ENCODE measurements at places on chromosomes 3 and 15. TPM values are rescaled to one million over a fixed set of nuclear protein-coding genes. Genes with fewer than 3 reads are reported as not detected.

DNA sequence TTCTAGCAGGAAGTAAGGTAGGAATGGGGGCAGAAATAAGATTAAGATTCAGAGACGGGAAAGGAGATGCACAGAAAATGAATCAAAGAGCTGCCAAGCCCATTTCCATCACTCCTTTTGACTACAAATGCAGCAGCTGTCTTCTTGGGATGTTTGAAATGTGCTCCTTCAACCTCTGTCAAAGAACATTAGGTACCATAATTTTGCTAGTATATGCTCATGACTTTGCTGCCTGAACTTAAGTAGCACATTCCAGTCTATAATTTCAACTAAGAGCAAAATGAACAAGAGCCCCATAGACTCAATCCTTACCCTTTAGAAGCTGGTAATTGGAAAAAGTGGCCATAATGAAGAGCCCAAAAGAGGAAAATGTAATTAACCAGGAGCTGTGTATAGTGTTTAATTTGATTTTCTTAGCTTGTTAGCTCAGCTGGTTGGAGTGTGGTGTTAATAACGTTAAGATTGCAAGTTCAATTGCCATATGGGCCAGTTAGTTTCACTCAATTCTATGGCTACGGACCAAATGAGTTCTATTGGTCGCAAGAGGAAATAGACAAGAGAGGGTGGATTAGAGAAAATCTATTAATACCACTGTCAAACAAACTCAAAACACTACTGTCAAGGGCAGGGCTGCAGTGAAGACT is 349.9 kb downstream of the ZBBX start:
- DNase-seq = no peak

GRCh38 chr3:151827816-151828215 is 13.9 kb downstream of the AADAC start:
- no peak for DNase-seq

Gene MCTP2
- not detected for polyA plus RNA-seq

Gene TMEM212
- polyA plus RNA-seq = not detected

DNA sequence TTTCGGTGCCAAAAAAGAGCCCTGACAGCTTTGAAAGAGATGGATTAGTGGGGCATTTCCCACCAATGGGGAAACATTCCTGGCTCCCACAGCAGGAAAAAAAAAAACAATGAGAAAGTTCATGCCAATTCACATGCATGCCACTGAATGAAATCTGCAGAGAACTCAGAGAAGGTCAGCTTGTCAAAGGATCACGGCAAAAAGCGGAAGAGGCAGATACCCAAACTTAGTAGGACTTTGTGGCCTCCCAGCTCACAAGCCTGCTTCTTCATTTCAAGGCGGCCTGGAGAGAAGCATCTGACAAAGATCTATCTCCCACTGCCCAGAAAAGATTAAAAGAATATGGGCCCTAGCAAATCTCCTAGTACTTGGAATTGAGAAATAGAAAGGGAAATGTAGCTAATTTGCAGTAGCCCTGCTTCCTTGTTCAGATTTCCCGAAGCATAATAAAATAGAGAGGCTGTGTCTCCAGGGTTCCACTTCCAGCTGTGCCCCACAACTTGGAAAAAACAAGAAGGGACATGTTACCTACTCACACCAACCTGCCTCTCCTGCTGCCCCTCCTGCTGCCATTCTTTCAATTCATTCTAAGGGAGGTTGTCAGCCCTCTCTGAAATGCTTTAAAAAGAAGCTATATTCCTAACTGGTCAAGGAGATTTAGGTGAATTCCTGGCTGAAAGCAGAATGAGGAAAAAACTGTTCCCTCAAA is 170.4 kb downstream of the FHIT start:
- no peak for DNase-seq

DNA sequence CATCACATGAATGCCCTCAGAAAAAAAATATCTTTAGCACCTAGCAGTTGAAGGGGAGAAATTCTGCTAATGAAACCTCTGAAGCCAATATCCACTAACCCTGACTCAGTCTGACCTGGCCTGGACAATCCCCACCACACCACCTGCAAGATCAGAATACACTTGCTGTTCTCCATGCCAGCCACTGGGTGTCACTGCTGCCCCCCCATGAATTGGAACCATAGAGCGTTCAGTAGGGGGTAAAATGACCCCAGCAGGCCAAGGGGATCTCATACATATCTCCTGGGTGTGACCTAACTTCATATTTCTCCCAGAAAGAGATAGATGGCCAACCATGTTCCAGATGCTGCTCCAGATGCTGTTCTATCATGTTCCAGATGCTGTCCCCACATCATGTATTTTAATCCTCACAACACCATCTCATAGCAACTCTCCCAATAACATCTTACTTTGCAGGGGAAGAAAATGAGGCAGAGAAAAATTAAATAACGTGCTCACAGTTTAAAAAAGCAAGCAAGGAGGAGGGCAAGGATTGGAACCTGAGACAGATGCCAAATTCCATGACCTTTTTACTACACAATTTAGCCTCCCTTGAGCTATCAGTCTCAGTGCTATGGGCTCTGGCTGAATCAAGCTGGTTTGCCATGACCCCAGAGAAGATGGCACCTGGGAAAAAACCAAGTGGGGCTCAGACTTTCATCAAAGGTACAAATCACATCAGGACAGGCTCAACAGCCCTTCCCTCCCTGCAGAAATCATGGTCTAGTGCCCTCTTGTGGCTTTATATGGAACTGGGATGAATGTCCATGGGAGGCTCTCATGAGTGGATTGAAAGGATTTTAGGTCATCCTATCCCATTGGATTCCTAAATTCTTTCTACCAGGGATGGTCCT is 12.4 kb downstream of the NTRK3 start:
- DNase-seq = peak; percentile 59

- no peak for DNase-seq
Observed at GRCh38 chr3:101144105-101144504, 150.9 kb upstream of the ABI3BP start.

Gene ANKDD1A
- polyA plus RNA-seq = 2.7 TPM

DNA sequence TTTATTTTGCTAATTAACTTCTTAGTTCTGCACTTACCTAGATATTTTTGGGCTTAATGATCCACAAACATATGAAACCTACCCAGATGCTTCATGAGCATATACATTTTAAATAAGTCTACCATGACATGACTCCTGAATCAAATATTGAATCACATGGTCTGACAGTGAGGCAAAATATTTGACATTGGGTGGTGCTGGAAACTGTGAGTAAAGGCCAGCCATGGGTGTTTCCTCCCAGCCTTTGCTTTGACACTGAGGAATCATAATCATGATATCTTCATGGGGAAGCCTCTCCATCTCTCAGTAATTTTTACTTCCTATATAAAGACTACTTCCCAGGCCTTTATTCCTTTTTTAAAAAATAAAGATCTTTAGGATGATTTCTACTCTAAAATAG is 22.8 kb upstream of the SSR3 start:
- DNase-seq = no peak

GRCh38 chr3:34934660-34935059 is 704.7 kb upstream of the ARPP21 start:
- DNase-seq = no peak

DNA sequence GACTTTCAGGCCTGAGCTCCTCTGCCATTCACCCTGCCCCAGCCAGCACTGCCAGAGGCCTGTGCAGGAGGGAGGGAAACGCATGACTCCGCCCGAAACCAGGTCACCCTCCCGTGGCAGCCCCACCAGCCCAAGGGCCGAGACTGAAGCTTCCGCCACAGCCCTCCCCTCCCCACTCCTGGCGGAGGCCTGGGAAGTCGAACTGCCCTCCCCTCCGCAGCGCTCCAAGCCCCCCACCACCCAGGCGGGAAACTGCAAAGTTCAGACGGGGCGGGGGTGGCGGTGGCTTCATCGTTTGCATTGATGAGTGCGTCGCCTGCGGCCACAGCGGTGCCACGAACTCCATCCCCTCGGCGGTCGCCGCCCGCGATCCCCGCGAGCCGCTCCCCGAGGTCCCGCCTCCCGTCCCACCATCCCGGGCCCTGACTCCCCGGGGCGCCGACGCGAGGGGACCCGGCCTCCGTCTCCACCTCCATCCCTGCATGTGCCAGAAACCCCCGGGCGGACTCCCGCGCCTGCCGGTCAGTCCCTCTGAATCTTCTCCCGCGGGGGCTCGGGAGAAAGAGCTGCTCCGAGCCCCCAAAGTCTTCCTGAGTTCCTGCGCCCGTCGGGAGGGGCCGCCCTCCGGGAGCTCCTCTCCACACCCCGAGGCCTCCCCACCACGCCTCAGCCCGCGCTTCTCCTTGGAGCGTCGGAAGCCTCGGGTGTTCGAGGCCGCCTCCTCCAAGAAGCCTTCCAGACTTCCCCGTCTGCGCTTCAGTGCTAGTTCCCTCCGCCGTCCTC is 698 bp downstream of the MELTF start:
- no peak for DNase-seq

GRCh38 chr15:53978253-53978906 is at the start of gene UNC13C:
Gene UNC13C (plus strand): TSS chr15:53978441. CDS start chr15:54012904, 34,463 bp downstream.
- peak; percentile 7 for DNase-seq

- no peak for DNase-seq
Observed at GRCh38 chr15:88036154-88036839, 220.2 kb downstream of the NTRK3 start.

GRCh38 chr3:49902511-49903345 is 945 bp downstream of the MST1R start:
- DNase-seq = no peak

Gene LRRC58
- 15.4 TPM for polyA plus RNA-seq

DNA sequence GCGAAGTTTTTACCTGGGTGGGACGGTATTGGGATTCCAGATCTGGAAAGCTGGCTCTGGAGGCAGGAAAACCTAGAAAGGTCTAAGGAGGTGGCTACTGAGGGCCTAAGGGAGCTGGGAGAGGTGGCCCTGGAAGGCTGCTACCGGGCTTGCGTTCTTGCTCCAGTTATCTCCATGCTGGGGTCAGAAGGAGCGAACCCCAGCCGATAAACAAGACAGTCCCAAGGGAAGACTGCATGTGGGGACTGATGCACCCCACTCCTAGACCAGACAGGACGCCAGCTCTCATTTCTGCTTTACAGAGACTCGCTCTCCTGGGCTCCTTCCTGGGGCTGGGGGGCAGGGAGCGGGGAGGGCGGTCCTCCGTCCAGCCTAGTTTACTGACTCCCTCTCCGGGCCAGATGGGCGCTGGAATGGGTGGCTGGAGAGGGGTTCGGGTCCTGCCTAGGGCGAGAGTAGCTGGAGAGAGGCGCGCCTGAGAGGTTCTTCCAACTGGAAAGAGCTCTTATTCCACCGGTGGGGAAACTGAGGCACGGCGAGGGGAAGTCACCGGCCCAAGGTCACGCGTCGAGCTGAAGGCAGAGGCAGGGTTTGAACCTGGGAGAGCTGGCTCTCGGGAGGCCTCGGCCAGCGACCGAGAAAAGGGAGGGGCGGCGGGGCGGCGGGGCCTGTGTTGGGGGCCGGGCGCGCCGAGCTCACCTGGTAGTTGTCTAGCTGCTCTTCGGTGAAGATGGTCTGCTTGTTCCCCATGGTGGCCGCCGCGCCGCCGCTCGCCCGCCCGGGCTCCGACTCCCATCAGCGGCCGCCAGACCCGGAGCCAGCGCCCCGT is 565 bp downstream of the CIB2 start:
- no peak for DNase-seq

Gene SAMD7
- polyA plus RNA-seq = not detected

- no peak for DNase-seq
Observed at GRCh38 chr3:119356646-119357045, 62.5 kb downstream of the ARHGAP31 start.

DNA sequence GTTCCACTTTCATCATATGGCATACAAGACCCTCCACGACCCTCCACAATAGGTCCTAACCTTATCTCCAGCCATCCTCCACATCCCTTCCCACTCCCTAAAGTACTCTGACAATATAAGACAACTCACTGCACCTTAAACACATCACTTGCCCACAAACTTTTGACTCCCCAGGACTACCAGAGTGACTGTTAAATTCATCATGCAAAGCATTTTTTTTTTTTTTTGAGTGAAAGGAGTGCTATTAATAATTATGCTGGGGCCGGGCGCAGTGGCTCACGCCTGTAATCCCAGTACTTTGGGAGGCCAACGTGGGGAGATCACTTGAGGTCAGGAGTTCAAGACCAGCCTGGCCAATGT is 55.8 kb downstream of the OSBPL10 start:
- DNase-seq = no peak

All from A549 (cell line).